ENCODE measurements at places on chromosomes 13 and 19.
A peak's percentile ranks its signal among the peaks of the same experiment; 100 is the strongest.

- DNase-seq: no peak
Measured at GRCh38 chr19:56905631-56906150, 65.2 kb upstream of the PEG3 start.

GRCh38 chr19:38394488-38394887 lies 6.0 kb downstream of the SPRED3 start:
- DNase-seq: no peak

GRCh38 chr13:72853000-72853399 lies 71.1 kb downstream of the PIBF1 start:
- DNase-seq: no peak

- DNase-seq: peak; percentile 81
Measured at GRCh38 chr13:95296326-95296925, 4.8 kb downstream of the ABCC4 start.

DNA sequence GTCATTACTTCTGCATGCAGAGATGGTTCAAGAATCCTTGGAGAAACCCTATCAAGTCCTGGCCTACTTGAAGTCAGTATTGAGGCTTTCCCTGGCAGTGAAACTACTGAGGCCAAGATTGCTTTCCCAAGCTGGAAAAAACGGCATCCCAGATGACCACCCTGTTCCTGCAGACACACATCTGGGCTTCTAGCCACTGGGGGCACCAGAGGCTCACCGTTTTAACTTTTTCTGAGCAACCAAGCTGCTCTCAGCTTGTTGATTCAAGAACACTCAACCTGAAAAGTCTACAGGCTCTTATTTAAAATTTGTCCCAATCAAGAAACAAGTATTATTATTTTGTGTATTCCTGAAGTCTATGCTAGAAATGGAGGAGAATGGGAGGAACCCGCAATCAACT lies 66.6 kb downstream of the SPRYD7 start:
- peak; percentile 61 for DNase-seq

DNA sequence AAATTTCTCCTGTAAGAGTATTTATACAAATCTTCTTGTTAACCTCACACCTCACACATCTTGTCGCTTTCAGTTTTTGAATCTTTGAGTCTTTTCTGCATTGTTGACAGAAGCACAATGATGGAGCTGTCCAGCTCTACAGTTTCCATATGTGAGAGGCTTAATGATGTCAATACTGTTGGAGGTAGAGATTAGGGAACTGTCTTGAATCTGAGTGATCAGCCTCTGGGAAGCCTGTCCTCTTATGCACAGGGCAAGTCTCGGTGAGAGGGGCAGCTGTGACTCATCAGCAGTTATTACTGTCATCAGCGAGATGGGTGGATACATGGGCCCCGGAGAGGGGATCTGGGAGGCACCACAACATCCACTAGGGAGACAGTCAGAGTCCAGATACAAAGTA lies 4.6 kb upstream of the ITGBL1 start:
- no peak for DNase-seq

- peak; percentile 51 for DNase-seq
Measured at GRCh38 chr13:20711301-20712044, 8.0 kb downstream of the IL17D start.

DNA sequence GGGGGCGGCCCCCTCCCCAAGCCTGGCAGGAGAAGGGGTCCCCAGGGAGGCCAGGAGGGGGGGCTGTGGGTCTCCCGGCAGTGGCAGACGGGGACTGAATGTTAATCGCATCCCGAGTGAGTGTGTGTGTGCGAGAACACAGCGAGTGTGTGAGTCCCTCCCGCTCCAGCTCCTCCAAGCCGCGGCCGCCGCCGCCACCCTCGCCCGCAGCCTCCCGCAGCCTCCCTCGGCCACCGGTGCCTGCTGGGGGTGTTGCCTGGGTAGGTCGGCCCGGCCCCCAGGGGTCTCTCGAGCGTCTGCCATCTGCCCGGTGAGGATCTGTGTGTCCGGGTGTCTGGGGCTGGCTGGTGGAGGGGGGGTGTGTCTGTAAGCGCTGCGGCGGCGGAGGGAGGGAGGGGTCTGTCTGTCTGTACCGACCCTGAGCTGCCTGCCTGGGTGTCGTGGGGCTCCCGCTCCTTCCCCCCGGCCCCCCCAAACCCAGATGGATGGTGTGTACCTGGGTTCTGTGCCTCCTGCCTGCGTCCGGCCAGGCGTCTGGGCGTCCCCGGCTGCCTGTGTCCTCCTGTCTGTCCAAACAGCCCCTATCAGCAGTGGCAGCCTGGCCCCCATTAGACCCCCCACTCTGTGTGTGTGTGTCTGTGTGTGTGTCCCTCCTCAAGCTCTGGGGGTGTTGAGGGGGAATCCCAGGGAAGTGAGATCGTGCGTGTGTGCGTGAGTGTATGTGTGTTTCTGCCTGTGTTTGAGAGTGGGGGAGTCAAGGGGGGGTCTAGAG lies at the start of gene GRIN2D:
Gene GRIN2D (plus strand): TSS at position 110 of the 772 bp plus-strand sequence. CDS start 4,725 bp downstream, outside the sequence.
- no peak for DNase-seq

DNA sequence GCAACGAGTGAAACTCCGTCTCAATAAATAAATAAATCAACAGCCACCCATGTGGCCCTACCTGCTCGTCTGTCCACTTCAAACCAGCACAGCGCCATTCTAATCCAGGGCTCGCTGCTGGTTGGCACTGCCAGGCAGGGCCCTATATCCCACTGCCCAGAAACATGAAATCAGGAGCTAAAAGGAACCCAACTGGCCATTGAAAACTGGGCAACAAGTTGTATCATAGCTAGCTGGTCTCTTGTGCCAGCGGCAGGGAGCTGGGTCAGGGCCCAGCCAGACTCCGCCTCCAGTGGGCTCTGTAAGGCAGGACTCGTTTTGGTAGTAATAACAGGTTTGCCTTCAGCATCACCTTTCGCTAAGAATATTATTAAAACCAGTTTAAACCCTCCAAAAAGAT lies 39.3 kb downstream of the GGACT start:
- DNase-seq: no peak

DNA sequence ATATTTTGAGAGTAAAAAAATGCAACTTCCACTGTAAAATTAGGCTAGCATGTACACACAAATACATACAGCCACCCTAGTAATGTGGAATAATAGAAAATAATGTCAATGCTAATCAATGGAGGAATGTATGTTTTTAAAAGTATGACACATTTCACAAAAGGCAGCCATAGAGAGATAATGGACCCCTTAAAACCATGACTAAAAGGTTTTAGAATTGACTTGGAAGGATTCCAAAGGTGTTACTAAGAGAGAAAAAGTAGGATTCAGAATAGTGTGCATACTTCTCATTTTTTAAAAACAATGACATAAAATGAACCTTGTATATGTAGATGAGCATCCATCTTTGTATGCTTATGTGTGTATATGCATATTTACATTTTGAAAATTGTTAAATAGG lies 597.9 kb upstream of the PCDH9 start:
- DNase-seq: no peak

GRCh38 chr13:86665842-86666241 lies 866.6 kb upstream of the SLITRK6 start:
- DNase-seq: no peak

DNA sequence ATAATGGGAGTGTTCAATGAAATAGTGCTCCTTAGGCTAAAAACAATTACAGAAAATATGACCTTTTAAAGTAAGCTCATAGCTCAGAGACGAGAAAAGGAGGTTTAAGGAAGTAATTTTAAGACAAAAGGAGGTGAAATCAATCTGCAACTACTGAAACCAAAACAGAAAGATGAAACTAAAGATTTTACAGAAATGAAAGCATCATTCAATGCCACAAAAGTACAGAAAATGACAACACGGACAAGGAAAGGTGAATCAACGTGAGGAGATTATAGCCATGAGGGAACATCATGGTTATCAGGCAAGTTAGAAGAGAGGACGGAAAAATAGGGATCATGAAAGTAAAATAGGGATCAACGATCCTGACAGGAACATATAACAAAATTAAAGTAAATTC lies 745.2 kb downstream of the PCDH17 start:
- no peak for DNase-seq

DNA sequence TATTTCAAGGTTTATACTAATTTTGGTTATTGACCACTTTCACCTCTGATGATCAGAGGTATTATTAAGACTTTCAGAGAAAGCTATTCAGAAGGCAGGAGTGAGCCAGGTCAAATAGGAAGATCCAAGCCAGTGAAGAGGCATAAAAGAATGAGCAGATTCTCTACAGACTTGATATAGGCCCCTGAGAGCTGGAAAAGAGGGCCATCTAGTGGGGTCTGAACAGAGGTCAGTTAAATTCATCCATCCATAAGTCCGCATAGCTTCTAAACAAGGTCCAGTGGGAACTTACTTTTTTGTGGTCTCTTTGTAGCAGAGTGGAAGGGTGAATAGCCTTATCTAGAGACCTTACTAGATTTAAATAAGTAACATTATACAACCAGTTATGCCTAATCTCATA lies 126.6 kb upstream of the UFM1 start:
- peak; percentile 36 for DNase-seq

GRCh38 chr13:108787700-108788414 lies 158.4 kb downstream of the MYO16 start:
- no peak for DNase-seq

GRCh38 chr13:78376033-78376432 lies 227.3 kb downstream of the POU4F1 start:
- DNase-seq: no peak

- peak; percentile 45 for DNase-seq
Measured at GRCh38 chr13:70623239-70623638, 515.0 kb upstream of the KLHL1 start.

- no peak for DNase-seq
Measured at GRCh38 chr13:112880221-112880641, 88.8 kb upstream of the MCF2L start.

GRCh38 chr13:48201044-48201443 lies 32.0 kb upstream of the ITM2B start:
- DNase-seq: peak; percentile 43

DNA sequence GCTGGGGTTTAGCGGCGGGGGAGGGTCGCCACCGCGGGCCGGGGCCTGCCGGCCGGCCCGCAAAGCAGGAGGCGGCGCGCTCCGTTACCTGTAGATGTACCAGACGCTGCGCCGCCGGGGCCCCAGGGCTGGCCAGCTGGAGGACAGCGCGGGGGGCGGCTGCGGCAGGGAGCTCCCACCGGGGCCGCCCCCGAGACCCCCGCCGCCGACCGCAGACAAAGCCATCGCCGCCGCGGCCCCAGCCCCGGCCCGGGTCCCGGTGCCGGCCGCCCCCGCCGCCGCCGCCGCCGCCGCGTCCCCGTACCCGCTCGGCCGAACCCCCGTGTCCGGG lies 24.8 kb downstream of the SHANK1 start:
- DNase-seq: no peak

- peak; percentile 40 for DNase-seq
Measured at GRCh38 chr13:54536112-54536511, 1507.5 kb downstream of the OLFM4 start.

GRCh38 chr13:48485432-48485831 lies 47.4 kb downstream of the RCBTB2 start:
- no peak for DNase-seq

DNA sequence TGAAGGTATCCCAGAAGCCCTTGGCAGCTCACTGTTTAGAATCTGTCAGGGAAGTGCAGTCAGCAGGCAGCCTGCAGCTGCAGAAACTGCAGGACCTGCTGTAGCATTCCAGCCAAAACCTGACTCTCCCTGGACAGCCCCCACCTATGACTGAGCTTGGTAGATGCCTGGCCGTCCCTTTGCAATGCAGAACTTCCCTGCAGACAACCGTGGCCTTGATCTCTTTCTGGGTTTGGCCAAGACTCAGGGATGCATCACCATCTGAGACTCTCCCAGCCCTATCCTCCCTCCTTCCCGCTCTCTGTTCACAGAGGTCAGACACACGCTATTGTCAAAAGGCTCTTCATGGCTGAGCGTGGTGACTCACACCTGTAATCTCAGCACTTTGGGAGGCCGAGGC lies 99.4 kb downstream of the ZNF557 start:
- no peak for DNase-seq

- DNase-seq: no peak
Measured at GRCh38 chr19:44772959-44773358, 4.7 kb upstream of the CBLC start.

- no peak for DNase-seq
Measured at GRCh38 chr19:7725791-7726190, 6.1 kb downstream of the CLEC4G start.

GRCh38 chr13:91778123-91778522 lies 379.7 kb downstream of the GPC5 start:
- DNase-seq: no peak

GRCh38 chr19:39078436-39079200 lies 5.5 kb upstream of the ACP7 start:
- DNase-seq: no peak

DNA sequence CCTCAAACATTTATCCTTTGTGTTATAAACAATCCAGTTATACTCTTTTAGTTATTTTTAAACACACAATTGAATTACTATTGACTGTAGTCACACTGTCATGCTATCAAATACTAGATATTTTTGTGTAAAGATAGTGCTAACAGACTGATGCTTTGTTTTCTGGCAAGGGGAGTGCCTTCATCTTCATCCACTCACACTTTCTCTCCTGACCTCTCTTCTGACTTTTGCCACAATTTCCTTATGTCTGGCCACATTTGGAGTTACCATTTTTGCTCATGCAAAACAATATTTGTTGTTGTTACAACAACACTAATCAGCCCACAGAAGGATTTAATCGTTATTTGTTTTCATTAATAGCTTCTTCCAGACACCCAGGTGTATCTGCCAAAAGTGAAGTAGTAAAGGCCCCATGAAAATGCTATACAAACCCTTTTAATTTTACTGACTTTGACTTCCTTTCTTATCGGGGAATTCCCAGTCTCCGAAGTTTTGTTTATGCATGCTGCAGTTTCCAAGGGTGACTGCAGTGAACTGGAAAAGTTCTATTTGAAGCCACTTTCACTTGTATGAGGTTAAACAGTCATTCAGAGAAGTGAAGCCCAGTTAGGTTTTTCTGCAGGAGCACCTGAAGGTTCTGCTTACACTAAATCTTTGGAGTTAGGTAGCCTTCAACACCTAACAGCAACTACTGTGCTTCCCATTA lies 66.1 kb upstream of the FRY start:
- peak; percentile 91 for DNase-seq

DNA sequence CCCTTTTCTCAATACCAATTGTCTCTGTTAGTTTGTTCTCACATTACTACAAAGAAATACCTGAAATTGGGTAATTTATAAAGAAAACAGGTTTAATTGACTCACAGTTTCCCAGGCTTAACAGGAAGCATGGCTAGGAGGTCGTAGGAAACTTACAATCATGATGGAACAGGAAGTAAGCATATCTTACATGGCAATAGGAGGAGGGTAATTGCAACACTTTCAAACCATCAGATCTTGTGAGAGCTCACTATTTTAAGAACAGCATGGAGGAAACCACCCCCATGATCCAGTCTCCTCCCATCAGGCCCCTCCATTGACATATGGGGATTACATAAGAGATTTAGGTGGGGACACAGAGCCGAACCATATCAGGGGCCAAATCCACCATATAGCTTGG lies 1210.1 kb upstream of the SPRY2 start:
- DNase-seq: no peak

DNA sequence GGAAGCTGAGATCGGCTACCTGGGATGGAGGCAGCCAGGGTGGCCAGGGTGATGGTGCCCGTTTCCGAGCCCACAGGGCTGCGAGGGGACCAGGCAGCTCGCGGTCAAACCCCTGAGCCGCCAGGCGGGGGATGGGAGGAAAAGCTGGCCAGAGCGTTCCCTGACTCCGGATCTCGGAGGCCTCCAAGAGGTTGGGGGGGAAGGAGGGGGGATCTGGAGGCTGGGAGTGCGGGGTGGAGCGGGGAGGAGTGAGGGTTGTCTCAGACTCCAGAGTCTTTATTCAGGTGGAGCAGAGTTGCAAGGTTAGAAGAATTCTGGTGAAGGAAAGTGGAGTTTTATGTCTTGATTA lies 1.1 kb downstream of the CACNG7 start:
- no peak for DNase-seq
